ENCODE measurements at places on chromosomes 16 and 17. TPM values are rescaled to one million over a fixed set of nuclear protein-coding genes. Genes with fewer than 3 reads are reported as not detected.

- DNase-seq: no peak
Observed at GRCh38 chr16:17802571-17802970, 331.8 kb upstream of the XYLT1 start.

GRCh38 chr16:84446596-84447392 lies 57.7 kb downstream of the MEAK7 start:
- DNase-seq: no peak

DNA sequence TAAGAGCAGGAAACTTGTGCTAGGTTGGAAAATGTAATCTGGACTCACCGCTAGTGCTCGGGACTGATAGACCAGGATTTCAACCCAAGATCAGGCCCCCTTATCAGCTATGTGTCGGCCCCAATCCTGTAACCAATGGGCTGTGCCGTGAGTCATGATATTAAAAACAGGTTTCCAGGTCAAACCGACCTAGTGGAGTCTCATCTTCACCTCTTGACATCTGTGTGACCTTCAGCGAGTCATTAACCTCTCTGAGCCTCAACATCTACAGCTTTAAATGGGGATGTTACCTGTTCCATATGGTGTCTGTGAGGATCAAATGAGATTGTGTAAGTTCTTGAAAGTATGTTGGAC lies 512 bp downstream of the PMM2 start:
- no peak for DNase-seq

DNA sequence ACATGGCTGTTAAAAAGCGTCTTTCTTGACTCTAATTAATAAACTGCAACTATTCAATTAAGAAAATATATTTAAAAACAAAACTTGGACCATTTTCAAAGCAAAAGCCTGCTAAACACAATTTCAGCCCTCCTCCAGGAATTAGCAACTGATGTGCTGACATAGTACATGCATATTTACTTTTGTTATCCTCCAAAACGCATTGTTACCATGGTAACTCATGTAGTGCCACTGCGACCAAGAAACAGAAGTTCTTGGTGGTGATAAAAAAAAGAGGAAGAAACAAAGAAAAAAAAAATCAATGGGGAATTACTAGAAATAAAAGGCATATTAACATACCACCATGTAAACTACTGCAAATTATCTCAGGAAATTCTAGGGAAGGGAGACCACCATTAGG lies 793.4 kb upstream of the CDH8 start:
- DNase-seq: no peak

The CIAO2B gene
- total RNA-seq: 171 TPM

The CCL2 gene
- not detected for total RNA-seq

DNA sequence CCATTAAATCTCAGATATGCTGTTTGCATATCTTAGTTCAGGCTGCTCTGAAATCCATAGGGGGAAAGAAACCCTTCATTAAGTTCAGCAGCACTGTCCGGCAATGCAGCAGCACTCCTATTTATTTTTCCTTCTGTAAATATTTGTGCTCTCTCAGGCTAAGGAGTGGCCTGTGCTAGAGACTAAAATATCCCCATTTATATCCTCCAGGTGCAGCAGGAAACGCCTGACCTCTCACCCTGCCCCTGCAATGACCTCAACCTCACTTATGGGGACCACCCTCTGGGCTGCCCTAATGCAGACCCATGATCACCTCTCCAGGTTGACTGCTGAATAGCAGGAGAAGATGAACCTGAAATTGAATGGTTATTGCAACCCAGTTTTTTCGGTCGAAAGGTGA lies 165.0 kb upstream of the ELAC2 start:
- no peak for DNase-seq

DNA sequence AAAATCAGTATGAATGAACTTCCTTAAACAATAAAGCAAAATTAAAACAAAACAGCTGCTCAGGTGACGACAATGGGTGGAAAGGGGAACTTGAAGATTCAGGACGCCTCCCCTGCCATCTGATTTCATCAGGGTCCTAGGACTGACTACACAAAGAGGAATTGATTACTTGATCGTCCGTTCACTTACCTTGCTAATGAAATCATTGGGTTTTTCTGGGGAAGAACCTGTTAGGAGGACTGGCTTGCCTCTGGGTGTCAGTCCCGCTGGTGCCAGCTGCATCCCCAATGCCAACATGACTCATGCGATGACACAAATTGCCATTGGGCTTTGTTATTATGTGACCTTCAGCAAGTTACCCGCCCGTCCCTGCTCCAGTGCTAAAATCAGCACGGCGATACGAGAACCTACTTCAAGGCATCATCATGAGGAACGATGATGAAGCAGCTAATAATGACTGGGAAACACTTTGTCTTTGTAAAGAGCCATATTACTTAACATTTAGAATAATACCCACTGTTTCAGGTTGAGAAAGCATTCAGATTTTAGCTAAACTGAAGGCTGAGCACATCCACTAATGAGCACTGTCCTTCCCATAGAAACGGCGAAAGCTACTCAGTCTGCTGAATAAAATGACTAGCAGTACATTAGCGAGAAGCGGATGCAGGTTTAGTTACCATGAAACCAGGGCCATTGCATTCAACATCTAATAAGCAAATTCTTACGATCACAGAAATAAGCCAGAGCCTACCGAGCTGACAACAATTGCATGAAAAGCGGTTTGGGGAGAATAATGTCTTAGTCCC lies 139.4 kb downstream of the ZFHX3 start:
- DNase-seq: no peak

The SCIMP gene
- not detected for total RNA-seq

- peak; percentile 71 for DNase-seq
Observed at GRCh38 chr16:81315271-81316175, 761 bp downstream of the GAN start.
